ENCODE measurements at places on chromosomes 1 and 21. TPM values are rescaled to one million over a fixed set of nuclear protein-coding genes. Genes with fewer than 3 reads are reported as not detected.

- no peak for DNase-seq
These were observed 253 bp downstream of the RAP1GAP start for GRCh38 chr1:21668951-21669257.

GRCh38 chr1:170063109-170063826 lies 11.2 kb downstream of the KIFAP3 start:
- DNase-seq: no peak

GRCh38 chr1:48684381-48684780 lies 92.3 kb downstream of the BEND5 start:
- DNase-seq: no peak

DNA sequence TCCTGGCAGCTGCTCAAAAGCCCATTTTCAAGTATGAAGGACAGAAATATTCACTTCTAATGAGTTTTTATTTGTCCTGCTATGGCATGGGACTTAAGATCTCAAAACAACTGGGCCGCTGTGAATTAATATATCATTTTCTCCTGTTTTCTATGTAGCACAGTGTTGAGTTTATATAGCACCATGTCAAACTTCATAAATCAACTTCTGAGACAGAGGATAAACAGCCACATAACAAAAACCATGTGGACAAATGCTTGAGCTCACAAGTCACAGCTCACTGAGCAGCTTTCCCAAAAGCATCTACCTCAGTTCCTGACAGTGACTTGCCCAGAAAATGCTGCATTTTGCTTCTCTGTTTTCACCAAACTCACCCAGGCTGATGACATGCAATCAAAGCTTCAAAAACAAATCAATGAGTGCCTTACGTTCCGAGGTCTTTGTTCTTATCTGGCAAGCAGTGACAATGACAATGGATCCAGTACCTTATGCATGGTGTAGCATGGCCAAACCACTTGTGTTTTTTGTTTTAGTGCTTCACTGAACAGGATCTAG lies 722.6 kb downstream of the LRRIQ3 start:
- DNase-seq: peak; percentile 12

DNA sequence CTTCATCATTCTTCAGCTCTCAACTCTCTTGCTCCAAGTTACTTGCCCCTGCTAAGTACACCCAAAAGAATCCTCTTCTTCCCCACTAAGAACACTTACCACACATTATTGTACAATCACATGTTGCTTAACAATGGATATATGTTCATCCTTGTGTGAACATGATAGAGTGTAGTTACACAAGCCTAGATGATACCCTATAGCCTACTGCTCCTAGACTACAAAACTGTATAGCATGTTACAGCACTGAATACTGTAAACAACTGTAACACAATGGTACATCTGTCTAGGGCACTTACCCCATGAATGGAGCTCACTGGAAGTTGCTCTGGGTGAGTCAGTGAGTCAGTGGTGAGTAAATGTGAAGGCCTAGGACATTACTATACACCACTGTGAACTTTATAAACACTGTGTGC lies 77.4 kb downstream of the RERE start:
- no peak for DNase-seq

Gene PTPRU
- polyA plus RNA-seq: 11.9 TPM

Gene CHIA
- polyA plus RNA-seq: not detected

Gene COG2
- polyA plus RNA-seq: 32.0 TPM

Gene ADGRL4
- polyA plus RNA-seq: 19.0 TPM
